ENCODE measurements at places on chromosomes 2 and 18.

DNA sequence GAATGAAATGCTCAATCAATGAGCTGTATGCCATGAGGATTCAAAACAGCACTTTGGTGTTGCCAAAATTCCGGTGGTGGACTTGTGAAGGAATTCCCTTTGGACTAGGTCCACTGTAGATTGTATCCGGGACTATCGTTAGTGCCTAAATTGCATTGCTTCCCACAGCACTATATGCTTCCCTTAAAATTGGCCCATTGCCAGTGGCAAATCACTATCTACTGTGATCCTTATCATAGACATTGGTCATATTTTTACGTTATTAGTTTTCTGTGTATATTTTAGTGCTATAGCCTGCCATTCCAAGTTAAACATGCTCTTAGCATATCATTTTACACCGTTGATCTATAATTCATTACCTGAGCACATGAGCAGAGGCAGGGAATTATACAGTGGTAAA, 1.7 kb downstream of the PJVK start:
- DNase-seq = no peak

GRCh38 chr2:215274829-215275228, 37.0 kb upstream of the ATIC start:
- no peak for DNase-seq

DNA sequence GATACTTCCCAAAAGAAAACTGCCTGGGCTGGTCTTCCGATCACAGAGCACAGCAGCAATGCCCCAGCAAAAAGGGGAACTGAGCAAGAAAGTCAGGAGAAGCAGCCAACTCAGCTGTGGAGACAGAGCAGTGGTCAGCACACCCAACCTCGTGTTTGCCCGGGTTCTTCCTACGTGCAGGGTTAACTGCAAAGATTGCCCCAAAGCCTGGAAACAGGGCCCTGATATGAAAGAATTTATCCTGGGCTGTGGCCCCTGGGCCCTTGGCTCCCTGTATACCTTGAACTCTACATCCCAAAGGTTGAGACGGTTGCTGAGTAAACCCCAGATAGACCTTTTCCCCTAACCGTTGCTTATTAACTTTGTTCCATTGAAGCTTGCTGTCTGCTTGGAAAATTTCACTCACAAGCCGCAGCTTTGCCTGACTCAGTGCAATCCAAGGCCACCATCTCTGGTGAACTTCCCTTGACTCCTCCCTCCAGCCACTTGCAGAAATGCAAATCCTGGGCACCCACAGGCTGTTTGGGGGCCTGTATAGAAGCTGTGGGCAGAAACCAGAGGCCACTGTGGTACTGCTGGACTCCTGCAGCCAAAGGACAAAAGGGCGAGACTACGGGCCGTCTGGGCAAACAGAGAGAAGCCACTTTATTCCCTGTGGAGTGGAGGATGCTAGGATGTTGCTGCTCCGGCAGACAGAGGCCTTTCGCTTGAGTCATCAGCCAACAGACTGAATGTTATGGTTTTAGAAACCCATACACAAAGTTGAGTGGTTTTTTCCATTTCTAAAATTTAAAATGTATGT, 18.2 kb downstream of the NRP2 start:
- no peak for DNase-seq

- no peak for DNase-seq
Observed at GRCh38 chr2:73203055-73203681, 794 bp downstream of the NOTO start.

DNA sequence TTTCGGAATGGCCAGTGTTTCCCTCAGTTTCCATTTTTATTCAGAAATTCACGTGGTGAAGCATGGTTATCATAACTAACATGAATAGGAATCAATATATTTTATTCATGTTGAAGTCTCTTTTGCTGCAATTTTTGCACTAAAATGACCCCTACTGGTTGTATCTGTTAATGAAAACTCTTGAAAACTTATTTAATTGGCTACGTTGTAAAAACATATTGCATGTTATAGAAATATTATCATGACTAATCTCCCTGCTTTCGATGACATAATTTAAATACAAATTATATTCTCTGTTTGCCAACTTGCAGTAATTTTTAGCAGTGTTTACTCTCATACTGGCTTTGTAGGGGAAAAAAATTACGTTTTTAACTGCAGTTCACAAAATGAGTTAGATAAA, 3.5 kb downstream of the CRIM1 start:
- DNase-seq = no peak

- no peak for DNase-seq
Observed at GRCh38 chr2:155643056-155643775, 689.3 kb downstream of the NR4A2 start.

DNA sequence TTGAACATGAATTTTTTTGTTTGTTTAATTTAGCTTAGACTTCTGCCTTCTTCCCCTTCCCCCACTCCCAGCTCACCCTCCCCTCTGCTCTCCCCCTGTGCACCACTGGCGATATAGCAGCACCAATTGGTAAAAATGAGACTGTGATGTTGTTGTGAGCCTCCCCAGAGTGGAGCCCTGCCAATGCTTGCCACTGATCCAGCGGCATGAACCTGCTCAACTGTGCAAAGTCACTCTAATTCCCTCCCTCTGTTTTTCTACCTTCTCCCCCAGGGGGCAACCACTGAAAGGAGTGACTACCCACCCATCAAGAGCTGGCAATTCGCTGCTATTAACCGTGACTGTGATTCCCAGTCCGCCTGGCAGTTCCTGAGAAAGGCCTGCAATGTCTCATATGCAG, 30.2 kb downstream of the KLHL14 start:
- no peak for DNase-seq

DNA sequence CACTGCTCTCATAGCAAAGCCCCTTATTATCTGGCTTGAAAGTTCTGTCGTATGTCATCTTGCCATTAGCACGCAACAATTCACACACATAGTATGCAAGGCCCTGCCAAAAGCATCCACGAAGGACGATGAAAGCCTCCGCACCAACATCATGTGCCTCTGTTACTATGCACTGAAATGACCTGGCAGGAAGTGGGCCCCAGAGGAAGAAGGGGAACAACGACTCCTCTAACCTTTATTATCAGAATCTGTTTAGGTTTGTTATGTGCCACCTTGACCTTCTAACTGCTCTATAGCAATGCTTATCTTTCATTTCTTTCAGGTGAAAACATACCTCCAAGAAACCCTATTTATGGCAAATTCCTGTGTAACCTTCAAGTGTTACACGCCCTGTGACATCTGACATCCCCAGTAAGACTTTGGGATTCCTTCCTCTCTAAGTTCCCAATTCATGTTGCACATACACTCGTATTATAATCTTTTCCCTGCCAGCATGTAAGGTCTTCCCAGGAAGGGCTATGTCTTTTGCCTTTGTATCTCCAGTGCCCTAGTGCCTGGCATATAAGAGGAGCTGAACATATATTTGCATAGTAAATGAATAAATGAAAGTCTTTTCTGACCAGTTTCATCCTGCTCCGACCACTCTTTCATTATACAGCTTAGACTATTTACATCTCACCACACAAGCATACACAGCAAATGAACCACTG, 7.0 kb upstream of the NDUFV2 start:
- no peak for DNase-seq

DNA sequence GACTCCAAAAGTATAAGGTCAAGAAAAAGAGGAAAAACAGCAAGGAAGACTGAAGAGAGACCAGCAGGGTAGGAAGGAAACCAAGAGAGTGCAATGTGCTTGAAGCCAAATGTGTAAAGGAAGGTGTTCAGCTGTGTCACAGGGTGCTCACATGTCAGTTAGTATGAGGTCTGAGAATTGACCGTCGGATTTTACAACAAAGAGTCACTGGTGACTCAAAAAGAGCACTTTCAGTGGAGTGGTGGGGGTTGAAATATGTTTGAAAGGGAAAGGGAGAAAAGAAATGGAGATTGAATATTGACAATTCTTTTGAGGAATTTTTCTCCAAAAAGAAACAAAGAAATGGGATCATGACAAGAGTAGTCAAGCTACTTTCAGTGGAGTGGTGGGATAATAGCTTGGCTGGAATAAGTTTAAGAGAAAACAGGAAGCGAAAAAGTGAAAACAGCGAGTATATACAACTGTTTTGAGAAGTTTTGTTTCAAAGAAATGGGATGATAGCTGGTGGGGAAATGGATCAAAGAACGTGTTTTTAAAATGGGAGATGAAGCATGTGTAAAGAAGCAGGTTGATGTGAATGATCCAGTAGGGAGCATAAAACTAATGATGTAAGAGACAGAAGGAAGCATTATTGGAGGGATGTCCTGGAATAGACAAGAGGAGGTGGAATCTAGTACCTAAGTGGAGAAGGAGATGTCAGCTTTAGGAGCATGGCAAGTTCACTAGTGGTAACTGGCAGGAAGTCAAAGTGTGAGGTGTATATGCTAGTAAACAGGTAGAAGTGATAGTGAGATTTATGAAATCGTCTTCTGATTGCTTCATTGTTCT, 3.6 kb upstream of the TSPYL6 start:
- no peak for DNase-seq

- DNase-seq = no peak
Observed at GRCh38 chr2:48738806-48739205, 16.7 kb downstream of the LHCGR start.

GRCh38 chr2:239203443-239204135, 197.2 kb downstream of the HDAC4 start:
- DNase-seq = no peak

DNA sequence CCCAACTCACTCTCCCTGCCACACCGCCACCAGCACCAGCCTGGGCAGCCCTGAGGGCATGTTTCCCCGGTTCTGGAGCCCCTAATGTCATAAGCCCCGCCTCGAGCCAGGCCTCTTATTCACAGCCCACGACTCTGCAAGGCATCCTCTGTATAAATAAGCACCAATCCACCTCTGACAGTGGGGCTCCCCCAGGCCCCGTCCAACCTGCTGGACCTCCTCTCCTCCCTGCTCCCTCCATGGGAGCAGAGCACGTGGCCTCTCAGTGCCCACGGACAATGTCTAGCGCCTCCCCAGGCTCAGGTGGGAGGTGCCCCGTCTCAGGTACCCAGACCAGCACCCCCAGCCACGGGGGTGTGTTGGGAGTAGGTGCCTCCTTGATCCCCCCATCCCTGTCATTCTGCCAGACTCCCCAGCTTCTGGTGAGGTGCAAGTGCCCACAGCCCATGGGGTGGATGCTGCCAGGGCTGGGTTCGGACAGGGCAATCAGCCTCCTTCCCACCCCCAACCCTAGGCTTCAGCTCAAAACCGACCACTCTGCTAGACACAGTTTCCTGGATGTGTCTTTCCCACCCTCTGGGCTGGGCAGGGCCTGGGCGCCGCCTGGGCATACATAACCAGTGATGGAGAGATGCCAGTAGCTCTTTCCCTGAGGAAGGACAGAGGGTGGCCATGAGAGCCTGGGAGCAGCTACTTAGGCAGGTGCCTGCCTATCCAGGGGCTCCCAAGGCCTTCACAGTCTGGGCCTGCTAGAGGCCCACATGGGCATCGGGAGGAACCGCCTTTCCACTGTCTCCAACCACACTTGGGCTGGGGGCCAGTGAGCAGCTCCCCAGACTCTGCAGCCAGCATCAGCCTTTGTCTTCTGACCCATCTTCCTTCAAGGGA, 1.6 kb upstream of the ADRA2B start:
- no peak for DNase-seq

DNA sequence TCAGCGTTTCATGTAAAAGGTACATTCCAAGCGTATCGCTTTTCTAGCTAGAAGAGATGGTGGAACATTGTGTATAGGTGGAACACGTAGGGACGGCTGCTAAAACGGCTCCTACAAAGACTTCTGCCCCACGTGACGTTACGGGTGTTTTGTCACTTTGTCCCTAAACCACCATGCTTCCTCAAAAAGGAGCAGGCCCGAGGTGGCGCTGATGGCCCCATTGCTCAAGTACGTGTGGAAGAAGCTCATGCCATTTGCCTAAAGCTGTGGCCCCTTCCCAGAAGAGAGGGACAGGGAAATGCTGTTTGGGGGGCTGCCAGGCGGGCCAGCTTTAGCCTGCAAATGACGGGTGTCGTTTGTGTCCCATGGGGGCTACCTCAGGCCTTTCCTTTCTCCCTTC, 72.7 kb downstream of the TMEM247 start:
- DNase-seq = no peak

DNA sequence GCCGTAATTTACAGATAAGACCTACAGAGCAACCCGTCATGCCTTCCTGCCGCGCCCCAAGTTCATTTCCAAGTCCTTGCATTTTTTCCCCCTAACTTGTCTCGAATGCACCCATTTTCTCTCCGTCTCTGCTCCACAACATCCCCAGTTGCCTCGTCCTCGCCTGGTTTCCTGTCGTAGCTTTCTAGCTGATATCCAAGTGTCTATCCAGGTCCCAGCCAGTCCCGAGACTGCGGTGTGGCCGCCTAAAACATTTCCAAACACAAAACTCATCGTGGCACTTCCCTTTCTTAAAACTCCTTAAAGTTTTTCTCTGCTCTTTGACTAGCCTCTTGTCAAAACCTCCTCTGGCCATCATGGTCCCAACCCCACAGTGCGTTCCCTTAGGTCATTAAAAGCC, 1.2 kb upstream of the BARD1 start:
- DNase-seq = no peak

DNA sequence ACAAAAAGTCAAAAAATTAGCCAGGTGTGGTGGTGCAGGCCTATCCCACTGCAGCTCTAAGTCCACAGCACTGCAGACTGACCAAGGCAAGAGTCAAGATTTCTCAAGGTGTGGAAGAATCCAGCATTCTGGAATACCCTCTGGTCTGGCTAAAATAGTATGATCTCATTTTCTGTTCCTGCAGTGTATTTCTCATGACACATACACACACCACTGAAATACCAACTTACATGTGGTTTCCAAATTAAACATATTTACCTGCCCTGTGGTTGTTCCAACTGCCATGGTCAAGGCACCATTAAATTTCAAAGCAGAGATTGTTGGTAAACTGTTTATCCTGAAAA, 30.9 kb downstream of the NOL10 start:
- no peak for DNase-seq

GRCh38 chr2:239469106-239469960, 68.5 kb upstream of the HDAC4 start:
- no peak for DNase-seq

DNA sequence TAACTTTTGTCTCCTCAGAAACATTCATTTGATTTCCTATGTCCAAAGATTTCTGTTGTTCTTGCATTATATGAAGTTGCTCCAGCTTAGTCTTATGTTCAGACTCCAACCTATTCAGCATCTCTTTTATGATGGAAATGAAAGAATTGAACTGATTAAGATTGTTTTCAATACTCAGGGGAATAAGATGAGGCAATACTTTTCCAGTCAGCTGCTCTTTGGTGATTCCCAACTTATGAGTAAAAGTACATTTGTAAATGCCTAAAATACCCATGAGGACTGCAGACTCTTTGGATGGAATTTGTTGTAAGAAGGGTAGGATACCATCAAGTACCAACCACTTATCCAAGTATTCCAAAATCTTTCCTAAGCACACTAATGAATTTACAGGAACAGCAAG, 39.8 kb downstream of the TRAK2 start:
- DNase-seq = no peak

- no peak for DNase-seq
Observed at GRCh38 chr2:215965532-215966165, 47.7 kb downstream of the MREG start.

GRCh38 chr18:55413474-55413873, 174.5 kb downstream of the TCF4 start:
- no peak for DNase-seq

- DNase-seq = no peak
Observed at GRCh38 chr2:23404426-23404825, 19.4 kb downstream of the KLHL29 start.
